Myometrial cell (primary cell): ENCODE measurements at places on chromosomes 2 and 18. TPM values are rescaled to one million over a fixed set of nuclear protein-coding genes. Genes with fewer than 3 reads are reported as not detected.

The CPO gene
- total RNA-seq, result not detected in 2 replicates

The CDK15 gene
- 2.9 and 6.2 TPM in 2 replicates for total RNA-seq

The REG1B gene
- total RNA-seq, result not detected in 2 replicates

The C2orf81 gene
- 2.8 and 7.5 TPM in 2 replicates for total RNA-seq

The ZC3H6 gene
- total RNA-seq, result 0.86 and 3.5 TPM in 2 replicates

The SPATS2L gene
- total RNA-seq, result 114 and 149 TPM in 2 replicates

The SCYGR4 gene
- not detected in 2 replicates for total RNA-seq
